Lung (tissue), 17 donors: ENCODE measurements at places on chromosomes 16 and 17. TPM values are rescaled to one million over a fixed set of nuclear protein-coding genes. Genes with fewer than 3 reads are reported as not detected.

CCL16 gene
- 0.18 TPM for total RNA-seq

KRTAP1-5 gene
- not detected for total RNA-seq

GPRC5B gene
- total RNA-seq: 11.7 TPM

- H3K4me3 ChIP-seq: no peak overlapping the region
- no peaks in the 10 kb centered on the region for H3K4me1 ChIP-seq
- DNase-seq: no peak
- no peaks in the 10 kb centered on the region for H3K36me3 ChIP-seq
- no peaks in the 10 kb centered on the region for H3K27me3 ChIP-seq
- H3K27ac ChIP-seq: no peak overlapping the region
These were observed 231.9 kb downstream of the PARN start for GRCh38 chr16:14398014-14398717.

TBC1D3C gene
- not detected for total RNA-seq

ABCA5 gene
- 16.8 TPM for total RNA-seq

- no peak overlapping the region for H3K4me3 ChIP-seq
- H3K36me3 ChIP-seq: no peaks in the 10 kb centered on the region
- no peak overlapping the region for H3K27ac ChIP-seq
- H3K4me1 ChIP-seq: no peaks in the 10 kb centered on the region
- H3K27me3 ChIP-seq: peaks cover 2% of the 10 kb centered on the region
These were observed 204.8 kb upstream of the SALL1 start for GRCh38 chr16:51355875-51356274.

DNA sequence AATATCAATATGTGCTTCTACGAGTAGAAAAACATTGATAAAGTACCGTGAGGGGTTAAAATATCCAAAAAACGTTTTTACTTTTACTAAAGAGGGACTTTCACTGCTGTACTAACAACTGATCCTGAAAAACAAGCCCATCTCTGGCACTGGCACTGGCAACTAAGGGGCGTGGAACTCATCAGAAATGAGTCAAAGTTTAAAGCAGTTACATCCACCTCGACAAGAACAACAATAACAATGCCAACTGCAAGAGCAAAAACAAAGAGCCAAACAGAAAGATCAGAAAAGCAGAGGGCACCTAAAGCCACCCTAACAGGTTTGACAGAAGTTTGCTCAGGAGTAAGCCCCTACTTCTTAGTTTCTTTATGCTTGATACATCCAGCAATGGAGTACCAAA lies 13.1 kb downstream of the MBTPS1 start:
- H3K27ac ChIP-seq: no peak overlapping the region
- H3K36me3 ChIP-seq: peaks cover 4% of the 10 kb centered on the region
- DNase-seq: no peak
- H3K27me3 ChIP-seq: no peaks in the 10 kb centered on the region

CSH2 gene
- not detected for total RNA-seq

- peaks cover 2% of the 10 kb centered on the region for H3K4me1 ChIP-seq
- no peak overlapping the region for H3K4me3 ChIP-seq
- no peak for DNase-seq
- no peaks in the 10 kb centered on the region for H3K27me3 ChIP-seq
- no peak overlapping the region for H3K27ac ChIP-seq
These were observed 14.2 kb downstream of the POLR3K start for GRCh38 chr16:38941-39892.

BTBD17 gene
- total RNA-seq: not detected

- H3K36me3 ChIP-seq: no peaks in the 10 kb centered on the region
- no peak overlapping the region for H3K4me3 ChIP-seq
- H3K27me3 ChIP-seq: no peaks in the 10 kb centered on the region
These were observed 4.4 kb downstream of the TMEM92 start for GRCh38 chr17:50278526-50279180.

DNA sequence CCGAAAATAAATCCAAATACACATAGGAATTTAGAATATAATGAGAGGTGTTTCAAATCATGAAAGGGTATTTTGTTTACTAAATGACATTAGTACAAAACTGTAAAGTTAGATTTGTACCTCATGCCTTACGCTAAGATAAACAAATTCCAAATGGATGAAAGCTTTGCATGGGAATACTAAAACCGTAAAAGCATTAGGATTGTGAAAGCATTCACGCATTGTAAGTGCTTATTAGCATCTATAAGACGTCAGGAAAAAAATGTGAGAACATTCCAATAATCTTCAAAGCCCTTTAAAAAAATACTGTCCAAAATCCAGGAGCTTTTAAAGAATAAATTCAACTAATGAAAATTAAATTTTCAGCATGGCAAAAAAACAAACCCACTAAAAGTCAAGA lies 24.8 kb upstream of the ALOX15 start:
- H3K27ac ChIP-seq: no peak overlapping the region
- H3K36me3 ChIP-seq: peaks cover 6% of the 10 kb centered on the region
- H3K4me1 ChIP-seq: peaks cover 3% of the 10 kb centered on the region
- peak; percentile 30 for DNase-seq
- H3K4me3 ChIP-seq: no peak overlapping the region

- H3K27ac ChIP-seq: no peak overlapping the region
- no peaks in the 10 kb centered on the region for H3K4me1 ChIP-seq
- no peaks in the 10 kb centered on the region for H3K27me3 ChIP-seq
- DNase-seq: no peak
These were observed 24.6 kb upstream of the PVALEF start for GRCh38 chr17:81140695-81141094.

PYDC1 gene
- total RNA-seq: not detected

DNA sequence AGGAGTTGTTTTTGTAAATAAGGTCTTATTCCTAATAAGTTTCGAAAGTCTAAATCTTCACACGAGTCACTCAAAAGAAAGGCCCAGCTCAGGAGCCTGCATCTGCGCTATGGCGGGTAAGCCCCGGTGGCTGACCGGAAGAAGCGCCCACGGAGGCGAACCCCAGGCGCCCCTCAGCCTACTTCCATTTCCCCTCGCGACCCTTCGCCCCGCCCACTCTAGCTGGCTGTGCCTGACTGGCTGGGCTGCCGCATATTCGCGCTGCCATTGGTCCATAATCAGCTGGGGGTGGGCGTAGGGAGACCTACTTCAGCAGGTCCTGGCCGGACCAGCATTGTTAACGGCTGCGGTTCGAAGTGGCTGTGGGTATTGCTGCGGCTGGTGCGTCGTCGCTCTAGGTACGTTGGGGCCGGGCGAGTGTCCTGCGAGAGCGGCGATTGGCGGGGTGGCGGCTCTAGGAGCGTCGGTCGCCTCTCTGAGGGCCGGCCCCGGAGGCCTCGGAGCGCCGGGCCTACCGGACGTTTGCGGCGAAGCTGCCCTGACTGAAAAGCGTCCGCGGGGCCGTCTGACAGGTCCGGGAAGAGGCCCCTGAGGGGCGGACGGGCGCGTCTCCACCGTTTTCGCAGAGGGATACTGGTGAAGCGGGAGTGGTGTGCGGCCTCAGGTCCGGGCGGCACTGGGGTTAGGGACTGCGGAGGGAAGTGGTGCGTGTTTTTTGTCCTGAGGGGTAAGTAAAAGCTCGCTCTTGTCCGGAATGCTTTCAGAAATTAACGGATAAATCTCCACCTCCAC lies at the start of gene ATF7IP2:
Gene ATF7IP2, plus strand, starts transcription at position 337 of the 792 bp plus-strand sequence. CDS start 44,560 bp downstream, outside the sequence.
- peak; percentile 85 for DNase-seq
- no peaks in the 10 kb centered on the region for H3K36me3 ChIP-seq
- peak within 1 kb of the TSS; percentile 69 for H3K4me3 ChIP-seq
- no peaks in the 10 kb centered on the region for H3K27me3 ChIP-seq

GRCh38 chr17:8158267-8159031 lies 4.3 kb downstream of the VAMP2 start:
- H3K36me3 ChIP-seq: peaks cover 14% of the 10 kb centered on the region
- H3K4me3 ChIP-seq: no peak overlapping the region
- H3K27me3 ChIP-seq: no peaks in the 10 kb centered on the region
- peak overlapping the region; percentile 81 for H3K27ac ChIP-seq

DNA sequence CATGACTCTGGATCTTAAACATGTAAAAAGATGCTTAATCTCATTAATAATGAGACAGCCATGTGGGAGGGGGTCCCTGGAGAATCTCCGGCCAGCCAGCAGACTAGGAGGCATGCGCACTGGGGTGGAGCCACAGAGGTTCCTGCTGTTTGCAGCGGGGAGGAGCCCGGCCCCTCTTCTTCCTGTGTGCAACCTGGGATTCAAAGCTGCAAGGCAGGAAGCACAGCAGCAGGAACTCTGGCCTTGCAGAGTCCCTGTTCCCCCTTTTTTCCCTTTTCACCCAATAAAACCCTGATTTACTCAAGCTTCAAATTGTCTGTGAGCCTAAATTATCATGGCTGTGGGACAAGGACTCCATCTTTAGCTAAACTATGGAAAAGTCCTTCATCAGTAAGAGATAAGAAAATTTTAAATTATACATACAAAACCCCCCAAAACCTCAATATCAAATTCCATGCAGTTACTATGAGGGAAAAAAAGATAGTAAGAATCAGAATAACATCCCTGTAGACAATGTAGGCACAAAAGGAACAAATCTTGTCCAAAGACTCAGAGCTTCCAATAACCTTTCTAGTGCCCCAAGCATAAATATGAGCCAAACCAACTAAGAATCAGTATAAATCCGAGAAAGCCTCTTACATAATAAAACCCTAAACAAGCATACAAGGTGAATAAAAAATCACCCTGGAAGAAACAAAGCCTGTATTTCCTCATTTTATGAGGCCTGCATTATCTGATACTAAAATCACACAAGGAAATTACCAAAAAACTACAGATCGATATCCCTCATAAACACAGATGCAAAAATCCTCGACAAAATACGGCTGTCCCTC lies 12.1 kb downstream of the CFDP1 start:
- H3K27ac ChIP-seq: no peak overlapping the region
- no peak overlapping the region for H3K4me3 ChIP-seq
- DNase-seq: peak; percentile 65

DNA sequence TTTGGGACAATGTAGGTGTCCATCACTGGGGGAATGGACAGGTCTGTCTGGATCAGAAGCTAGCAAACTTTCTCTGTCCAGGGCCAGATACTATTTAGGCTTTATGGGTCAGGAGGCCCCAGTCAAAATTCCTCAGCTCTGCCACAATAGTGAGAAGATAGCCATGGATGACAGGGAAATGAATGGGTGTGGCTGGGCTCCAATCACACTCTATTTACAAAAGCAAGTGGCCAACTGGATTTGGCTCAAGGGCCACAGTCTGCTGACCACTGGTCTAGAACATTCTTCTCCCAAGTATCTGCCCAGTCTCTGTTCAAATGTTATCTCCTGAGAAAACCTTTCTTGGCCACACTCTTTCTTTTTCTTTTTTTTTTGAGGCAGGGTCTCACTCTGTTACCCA lies 339.9 kb downstream of the SOX9 start:
- peaks cover 3% of the 10 kb centered on the region for H3K4me1 ChIP-seq
- H3K36me3 ChIP-seq: no peaks in the 10 kb centered on the region
- H3K27me3 ChIP-seq: no peaks in the 10 kb centered on the region
- no peak overlapping the region for H3K4me3 ChIP-seq
- H3K27ac ChIP-seq: no peak overlapping the region
- DNase-seq: no peak

HSF4 gene
- total RNA-seq: 5.1 TPM

GRCh38 chr16:68386628-68387027 lies 61.7 kb downstream of the SMPD3 start:
- no peak overlapping the region for H3K4me3 ChIP-seq
- DNase-seq: no peak
- no peaks in the 10 kb centered on the region for H3K36me3 ChIP-seq
- no peaks in the 10 kb centered on the region for H3K4me1 ChIP-seq
- H3K27me3 ChIP-seq: no peaks in the 10 kb centered on the region

- no peak for DNase-seq
- no peaks in the 10 kb centered on the region for H3K27me3 ChIP-seq
- H3K27ac ChIP-seq: no peak overlapping the region
- no peak overlapping the region for H3K4me3 ChIP-seq
- no peaks in the 10 kb centered on the region for H3K4me1 ChIP-seq
These were observed 6.1 kb downstream of the KRT23 start for GRCh38 chr17:40931311-40931710.

DNA sequence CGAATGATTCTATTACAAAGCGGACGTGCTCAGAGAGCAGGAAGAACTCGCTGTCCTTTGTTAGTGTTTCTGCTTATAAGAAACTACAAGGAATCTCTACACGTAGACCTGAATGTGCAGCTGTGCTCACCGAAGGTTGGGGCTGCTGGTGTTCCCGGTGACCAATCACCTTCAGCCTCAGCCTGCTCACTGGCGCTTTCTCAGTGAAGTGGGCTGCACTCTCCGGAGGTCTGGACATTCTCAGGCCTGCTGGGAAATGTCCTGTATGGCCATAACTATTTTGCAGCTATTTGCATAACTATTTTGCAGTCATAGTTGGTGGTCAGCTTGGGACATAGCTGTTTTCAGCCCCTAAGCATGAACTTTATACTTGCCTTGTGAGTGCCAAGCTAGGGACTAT lies 9.7 kb upstream of the CIAO3 start:
- peaks cover 3% of the 10 kb centered on the region for H3K4me1 ChIP-seq
- H3K27me3 ChIP-seq: no peaks in the 10 kb centered on the region
- H3K4me3 ChIP-seq: no peak overlapping the region

DNA sequence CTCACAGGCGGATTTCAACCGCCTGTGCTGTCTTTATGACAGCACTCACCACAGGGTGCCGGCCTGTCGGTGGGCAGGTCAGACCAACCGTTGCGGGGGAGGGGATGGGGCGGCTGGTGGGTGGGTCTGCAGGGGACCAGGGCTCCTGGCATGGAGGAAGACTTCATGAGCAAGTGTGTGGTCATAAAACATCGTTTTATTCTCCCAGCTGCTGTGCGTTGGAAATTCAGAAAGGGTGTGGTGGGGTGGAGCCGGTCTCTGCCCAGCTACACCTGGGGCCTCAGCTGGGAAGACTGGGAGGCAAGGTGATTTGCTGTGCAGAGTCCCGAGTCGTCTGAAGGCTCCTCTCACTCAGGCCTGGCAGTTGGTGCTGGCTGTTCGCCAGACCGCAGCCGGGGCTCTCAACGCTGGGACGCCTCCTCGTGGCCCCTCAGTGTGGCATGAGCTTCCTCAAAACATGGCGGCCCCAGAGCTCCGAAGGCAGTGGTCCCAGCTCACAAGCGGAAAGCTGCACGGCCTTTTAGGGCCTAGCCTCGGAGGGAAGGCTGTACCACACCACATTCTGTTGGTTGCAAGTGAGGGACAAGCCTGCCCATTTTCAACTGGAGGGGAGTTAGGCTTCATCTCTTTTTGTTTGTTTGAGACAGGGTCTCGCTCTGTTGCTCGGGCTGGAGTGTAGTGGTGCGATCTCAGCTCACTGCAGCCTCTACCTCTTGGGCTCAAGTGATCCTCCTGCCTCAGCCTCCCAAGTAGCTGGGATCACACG lies 45.8 kb upstream of the GSE1 start:
- H3K4me3 ChIP-seq: no peak overlapping the region
- no peak overlapping the region for H3K27ac ChIP-seq
- no peaks in the 10 kb centered on the region for H3K36me3 ChIP-seq
- H3K4me1 ChIP-seq: no peaks in the 10 kb centered on the region
- no peaks in the 10 kb centered on the region for H3K27me3 ChIP-seq

GRCh38 chr17:19357351-19357750 lies 5.2 kb downstream of the B9D1 start:
- H3K4me1 ChIP-seq: no peaks in the 10 kb centered on the region
- DNase-seq: no peak
- no peaks in the 10 kb centered on the region for H3K36me3 ChIP-seq

- H3K27me3 ChIP-seq: no peaks in the 10 kb centered on the region
- no peak within 1 kb of the TSS for H3K27ac ChIP-seq
- H3K4me1 ChIP-seq: no peaks in the 10 kb centered on the region
- DNase-seq: no peak
- no peak within 1 kb of the TSS for H3K4me3 ChIP-seq
These were observed at the start of gene APOH for GRCh38 chr17:66228887-66229782. Gene APOH, minus strand, starts transcription at chr17:66229415. Its CDS starts 36 bp downstream, at chr17:66229379.

GRCh38 chr16:12538667-12539091 lies 265.0 kb downstream of the CPPED1 start:
- no peak overlapping the region for H3K4me3 ChIP-seq
- H3K27me3 ChIP-seq: no peaks in the 10 kb centered on the region
- no peaks in the 10 kb centered on the region for H3K36me3 ChIP-seq
- no peak overlapping the region for H3K27ac ChIP-seq
- no peaks in the 10 kb centered on the region for H3K4me1 ChIP-seq

GRCh38 chr17:76280650-76281049 lies 15.5 kb downstream of the UBALD2 start:
- DNase-seq: no peak
- peaks cover 3% of the 10 kb centered on the region for H3K4me1 ChIP-seq
- H3K27ac ChIP-seq: no peak overlapping the region
- no peak overlapping the region for H3K4me3 ChIP-seq
- H3K36me3 ChIP-seq: no peaks in the 10 kb centered on the region
